ENCODE measurements at places on chromosomes 5 and 9.
A peak's percentile ranks its signal among the peaks of the same experiment; 100 is the strongest.

DNA sequence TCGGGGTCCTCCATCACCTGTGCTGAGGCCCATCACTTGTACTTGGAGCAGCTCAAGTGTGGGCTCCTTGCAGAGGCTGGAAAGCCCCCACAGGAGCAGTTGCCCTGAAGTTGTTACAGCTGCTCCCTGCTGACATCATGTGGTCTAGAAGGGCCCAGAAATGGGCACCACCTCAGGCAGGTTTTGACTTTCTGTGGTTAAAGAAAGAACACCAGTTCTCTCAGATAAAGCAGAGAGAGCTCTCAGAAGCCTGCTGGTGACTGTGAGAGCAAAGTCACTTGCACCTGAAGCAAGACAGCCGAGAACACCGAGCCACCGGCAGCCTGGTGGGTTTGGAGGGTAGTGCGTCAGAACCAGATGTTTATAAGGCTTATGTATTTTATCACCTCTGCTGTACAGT is 70.4 kb downstream of the MVB12B start:
- no peak for DNase-seq

DNA sequence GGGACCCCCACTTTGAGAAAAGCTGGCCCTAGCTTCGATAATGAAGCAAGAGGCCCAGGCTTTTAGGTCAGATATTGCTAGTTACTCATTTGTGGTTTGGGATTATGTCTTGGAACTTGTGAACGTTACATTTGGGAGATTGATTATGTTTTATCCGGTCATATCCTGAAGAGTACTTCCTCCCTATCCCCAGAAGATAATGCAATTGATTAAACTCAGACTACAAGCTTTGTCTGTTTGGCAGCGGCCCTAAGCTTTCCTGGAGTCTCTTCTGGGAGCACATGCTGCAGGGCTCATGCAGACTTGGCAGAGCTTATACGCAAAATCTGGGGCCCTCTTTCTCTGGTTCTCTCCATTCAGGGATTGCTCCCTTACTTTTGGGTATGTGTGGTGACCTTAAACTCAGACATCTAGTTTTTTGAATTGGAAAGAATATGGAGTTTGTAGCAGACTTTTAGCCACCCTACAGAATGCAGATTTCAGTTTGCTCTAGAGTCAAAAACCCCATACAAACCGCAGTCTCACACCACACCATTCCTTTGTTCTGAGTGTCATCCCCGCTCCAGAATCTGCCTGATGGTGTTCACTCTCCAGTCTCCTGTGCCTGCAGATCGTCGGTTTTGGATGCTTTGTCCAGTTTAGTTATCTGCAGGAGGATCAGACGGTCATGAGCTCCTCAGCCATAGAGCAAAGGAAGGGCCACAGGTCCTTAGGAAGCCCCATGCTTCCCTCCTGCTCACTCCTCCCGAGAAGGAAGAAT is 449.5 kb upstream of the TRPC7 start:
- no peak for DNase-seq

- DNase-seq = no peak
Measured at GRCh38 chr9:90999425-91000397, 198.1 kb downstream of the SYK start.

DNA sequence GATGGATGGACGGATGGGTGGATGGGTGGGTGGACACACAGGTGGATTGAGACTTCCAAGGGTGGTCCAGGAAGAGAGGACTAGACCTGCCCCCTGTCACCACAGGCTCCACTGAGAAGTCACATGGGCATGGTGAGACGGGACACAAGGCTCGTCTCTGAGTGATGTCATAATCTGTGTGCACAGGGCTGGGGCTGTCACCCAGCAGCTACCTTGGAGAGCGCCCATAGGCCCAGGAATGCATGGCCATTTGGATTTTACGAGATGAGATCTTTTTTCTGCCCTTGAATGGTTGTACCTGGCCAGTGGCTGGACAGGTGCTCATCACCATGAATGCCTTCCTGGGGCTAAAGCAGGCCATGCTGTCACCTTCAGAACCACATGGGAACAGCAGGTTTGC is 3.1 kb downstream of the OLFM1 start:
- DNase-seq = no peak

GRCh38 chr5:129125819-129126218 is 31.3 kb downstream of the ISOC1 start:
- DNase-seq = no peak

DNA sequence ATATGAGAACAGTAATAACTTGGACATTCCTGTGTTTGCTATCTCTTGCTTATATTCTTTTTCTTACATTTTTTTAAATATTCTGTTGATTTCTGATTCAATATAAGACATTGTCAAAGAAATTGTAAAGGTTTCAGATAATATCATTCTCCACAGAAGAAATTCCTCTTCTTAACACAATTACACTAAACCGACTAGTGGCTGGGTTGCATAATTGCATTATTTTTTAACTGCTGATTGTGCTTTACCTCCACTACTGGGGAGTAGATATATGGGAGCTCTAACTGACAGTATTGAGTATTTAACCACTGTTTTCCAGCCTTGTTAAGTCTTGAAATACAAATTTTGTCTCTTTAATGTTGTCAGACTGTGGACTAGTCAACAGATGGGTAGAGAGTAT is 723.8 kb upstream of the EDIL3 start:
- DNase-seq = no peak

GRCh38 chr9:130042885-130043653 is at the start of gene FNBP1:
Gene FNBP1 (minus strand): TSS chr9:130043189. CDS start chr9:130042975, 214 bp downstream.
- peak; percentile 48 for DNase-seq

- DNase-seq = no peak
Measured at GRCh38 chr5:114055318-114056184, 306.3 kb upstream of the KCNN2 start.

DNA sequence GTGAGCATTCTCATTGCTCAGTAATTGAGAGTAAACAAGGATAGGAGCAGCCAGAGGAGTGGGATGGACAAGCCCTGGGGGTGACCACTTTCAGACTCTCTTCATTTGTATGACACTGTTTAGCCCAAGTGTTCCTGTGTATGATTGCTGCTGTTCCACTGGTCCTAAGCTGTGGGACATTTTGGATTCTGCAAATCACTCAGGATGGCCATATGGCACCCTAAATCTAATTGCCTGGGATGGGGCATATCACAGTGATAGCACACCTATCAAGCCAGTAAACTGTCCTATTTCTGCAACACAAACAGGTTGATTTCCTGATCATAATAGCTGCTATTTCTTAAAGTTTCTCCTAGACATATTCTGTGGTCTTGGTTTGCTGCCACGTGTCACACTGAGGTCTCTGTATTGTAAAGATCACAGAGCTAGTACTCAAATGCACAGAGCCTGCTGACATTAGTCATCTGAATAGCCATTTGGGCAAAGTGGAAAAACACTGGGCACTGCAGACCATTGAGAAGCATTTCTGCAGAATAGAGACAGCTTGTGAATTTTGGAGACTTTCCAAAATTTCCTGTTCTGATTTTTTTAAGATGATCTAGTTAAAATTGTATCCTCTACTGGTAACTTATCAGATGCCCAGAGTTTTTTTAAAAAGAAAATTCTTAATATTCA is 320.2 kb downstream of the RFX3 start:
- DNase-seq = no peak
